ENCODE measurements at places on chromosomes 2 and 18.

- DNase-seq: no peak
Measured at GRCh38 chr2:184597571-184597991, 748 bp upstream of the ZNF804A start.

DNA sequence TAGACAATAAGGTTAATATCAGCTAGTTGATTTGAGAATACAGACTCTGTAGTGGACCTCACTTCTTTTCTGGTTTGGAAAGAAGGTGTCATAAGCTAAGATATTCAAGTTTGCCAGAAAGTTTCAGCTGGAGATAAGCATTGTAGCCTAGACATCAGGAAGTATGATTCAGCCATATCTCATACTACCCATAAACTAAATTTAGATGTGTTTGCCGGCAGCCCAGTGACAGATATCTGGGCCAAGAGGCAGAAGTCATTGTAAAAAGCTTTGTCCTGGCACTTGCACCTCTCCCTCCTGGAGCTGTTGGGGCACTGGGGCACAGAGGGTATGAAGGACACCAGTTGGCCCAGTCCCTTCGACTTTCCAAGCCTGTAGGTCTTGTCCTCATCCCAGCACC, 128.0 kb downstream of the EPHA4 start:
- no peak for DNase-seq

DNA sequence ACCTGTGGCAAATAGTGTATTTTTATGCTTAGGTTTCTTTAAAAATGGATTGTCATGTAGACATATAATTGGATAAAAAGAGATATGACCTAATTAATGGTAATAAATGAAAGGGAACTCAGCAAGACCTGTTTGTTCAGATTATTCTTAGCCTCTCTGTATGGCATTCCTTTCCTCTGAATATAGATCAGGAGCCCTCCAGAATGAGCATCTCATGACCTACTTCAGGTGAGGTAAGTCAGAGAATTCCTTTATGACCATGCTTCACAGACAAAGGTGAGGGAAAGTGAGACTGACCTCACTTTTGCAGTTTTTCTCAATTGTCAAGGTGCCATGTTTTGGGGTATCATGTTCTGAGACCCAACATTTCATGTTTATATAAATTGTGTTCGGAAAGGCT, 1744.3 kb upstream of the PIK3C3 start:
- DNase-seq: no peak

GRCh38 chr2:159234868-159235267, 51.6 kb downstream of the WDSUB1 start:
- DNase-seq: no peak

GRCh38 chr2:187554011-187554703, at the start of gene TFPI:
TFPI (minus strand) TSS chr2:187554435; CDS start chr2:187503768, 50,667 bp downstream.
- DNase-seq: no peak

DNA sequence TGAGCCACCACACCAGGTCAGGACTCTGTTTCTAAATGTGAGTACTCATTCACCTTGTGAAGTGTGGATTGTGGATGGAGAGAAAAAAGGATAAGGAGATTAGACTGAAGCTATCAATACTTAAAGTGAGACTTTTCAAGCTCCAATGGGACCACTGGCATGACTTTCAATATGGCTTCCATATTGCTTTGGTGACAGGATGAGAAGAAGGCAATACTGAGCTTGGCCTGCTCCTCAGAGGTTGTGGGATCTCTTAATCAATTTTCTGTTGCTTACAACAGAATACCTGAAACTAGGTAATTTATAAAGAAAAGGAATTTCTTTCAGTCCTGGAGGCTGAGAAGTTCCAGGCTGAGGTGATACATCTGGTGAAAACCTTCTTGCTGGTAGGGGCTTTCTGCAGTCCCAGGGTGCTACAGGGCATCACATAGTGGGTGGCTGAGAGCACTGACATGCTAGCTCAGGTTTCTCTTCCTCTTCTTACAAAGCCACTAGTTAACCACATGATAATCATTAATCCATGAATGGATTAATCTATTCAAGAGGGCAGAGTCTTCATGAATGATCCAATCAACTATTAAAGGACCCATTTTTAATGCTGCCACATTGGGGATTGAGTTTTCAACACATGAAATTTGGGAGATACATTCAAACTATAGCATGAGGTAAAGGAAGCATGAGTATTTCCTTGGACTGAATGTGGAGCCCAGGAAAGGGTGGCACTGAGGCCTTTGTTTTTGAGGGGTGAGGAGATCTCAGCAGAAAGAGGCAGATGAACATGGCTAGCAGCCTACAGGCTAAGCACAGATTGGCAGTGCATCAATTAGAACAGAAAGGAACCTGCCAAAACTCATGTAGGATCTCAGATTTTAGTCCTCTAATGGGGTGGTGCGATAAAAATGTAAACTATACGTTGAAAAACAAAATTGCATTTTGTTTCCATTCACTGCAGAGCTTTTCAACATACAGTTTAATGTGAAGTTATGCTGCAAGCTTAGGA, 274.5 kb downstream of the PIK3C3 start:
- DNase-seq: no peak

DNA sequence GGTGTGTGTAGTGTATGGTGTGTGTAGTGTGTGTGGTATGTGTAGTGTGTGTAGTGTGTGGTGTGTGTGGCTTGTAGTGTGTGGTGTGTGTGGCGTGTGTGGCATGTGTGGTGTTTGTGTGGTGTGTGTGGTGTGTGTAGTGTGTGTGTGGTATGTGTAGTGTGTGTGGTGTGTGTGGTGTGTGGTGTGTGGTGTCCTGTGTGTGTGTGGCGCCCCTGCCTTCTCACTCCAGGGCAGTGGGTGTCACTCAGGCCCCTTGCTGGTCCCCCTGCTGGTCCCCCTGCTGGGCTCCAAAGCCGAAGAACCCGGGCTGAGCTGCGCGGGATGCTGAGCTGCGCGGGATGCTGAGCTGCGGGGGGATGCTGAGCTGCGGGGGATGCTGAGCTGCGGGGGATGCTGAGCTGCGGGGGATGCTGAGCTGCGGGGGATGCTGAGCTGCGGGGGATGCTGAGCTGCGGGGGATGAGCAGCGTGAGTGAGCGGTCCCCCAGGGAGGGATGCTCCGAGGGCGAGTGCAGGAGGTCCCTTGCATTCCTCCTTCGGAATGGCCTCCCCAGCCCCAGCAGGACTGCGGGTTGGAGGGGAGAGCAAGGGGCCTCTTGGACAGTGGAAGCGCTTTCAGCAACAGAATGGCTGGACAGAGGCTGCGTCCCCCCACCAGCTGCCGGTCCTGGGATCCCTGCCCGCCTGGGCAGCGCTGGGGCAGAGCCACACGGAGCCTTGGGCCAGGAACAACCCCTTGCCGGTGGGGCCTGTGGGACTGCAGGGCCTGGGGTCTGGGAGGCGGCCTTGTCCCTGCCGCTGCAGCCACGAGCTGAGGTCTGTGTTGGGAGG, 3.4 kb upstream of the RTP5 start:
- no peak for DNase-seq

DNA sequence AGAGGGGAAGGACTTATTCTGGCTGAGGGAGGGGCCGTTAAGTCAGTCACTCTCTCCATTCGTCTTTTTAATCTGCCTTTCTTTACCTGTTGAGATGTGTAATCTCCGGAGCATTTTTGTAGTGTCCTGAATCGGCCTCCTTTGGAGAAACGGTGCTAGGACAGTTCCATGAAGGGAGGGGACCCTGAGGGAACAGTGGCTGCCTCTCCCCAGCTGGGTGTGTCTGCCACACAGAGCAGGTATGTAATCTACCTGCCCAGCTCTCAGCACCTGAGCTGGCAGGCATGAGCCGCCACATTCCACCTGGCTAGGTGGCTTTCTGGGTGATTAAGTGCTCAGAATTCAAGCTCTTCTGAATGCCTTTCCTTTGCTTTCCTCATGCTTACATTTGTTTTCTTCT, 131.2 kb downstream of the WDSUB1 start:
- no peak for DNase-seq

- DNase-seq: no peak
Measured at GRCh38 chr2:30448308-30448707, 1.3 kb downstream of the LCLAT1 start.

DNA sequence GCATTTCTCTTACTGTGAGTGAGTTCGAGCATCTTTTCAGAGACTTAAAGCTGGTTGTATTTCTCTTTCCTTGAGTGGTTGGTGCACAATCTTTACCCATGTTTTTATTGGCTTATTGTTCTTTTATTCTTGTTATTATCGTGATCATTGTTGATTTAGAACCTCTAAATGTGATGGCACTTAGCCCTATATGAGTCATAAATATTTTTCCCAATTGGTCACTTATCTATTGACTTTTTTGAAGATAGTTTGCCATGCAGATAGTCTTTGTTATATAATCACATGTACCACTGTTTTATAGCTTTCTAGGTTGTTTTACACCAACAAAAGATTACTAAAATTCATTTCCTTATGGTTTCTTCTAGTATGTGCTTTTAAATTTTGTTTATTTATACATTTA, 141.6 kb upstream of the MSH6 start:
- DNase-seq: no peak

DNA sequence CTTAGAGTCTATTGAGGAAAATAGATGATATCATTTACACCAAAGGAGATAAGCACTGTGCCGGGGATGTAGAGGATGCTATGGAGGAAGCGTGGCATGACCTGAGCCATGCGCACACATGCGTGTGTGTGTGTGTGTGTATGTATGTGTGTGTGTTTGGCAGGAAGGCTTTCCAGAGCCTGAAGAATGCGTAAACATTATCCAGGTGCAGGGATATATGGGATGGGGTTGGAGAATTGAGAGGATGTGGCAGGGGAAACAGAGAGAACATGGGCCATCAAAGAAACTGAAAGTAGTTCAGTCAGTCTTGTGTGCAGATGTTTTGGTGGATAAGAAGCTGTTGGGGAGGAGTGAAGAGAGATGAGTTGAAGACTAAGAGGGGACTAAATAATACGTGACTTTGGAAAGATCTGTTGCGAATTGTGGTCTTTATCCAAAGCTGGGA, 9.3 kb upstream of the STAT1 start:
- DNase-seq: no peak

GRCh38 chr2:9694661-9695234, 64.0 kb upstream of the YWHAQ start:
- DNase-seq: no peak

GRCh38 chr2:172819943-172820342, 84.3 kb downstream of the RAPGEF4 start:
- no peak for DNase-seq

GRCh38 chr18:24204904-24205303, 66.0 kb downstream of the CABYR start:
- no peak for DNase-seq

DNA sequence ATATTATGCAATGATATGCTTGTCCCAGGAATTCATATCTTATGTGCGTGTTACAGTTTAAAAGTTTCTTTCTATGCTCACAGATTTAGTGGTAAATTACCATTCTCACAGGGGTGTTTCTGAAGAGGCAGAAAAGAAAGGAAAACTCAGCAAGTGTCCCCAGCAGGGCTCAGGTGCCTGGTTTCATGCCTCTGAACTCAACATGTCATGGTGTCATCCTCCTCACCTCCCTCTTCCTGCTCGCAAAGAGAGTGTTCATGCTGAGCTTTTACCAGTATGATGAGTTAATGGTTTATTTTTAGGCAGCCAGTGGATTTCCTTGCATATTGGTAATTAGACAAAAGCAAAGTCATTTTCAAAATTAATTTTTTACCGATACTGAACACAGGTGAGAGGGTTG, 492.9 kb upstream of the ZEB2 start:
- DNase-seq: no peak

- DNase-seq: no peak
Measured at GRCh38 chr2:26114151-26114550, 58.7 kb upstream of the GAREM2 start.

GRCh38 chr2:15973481-15974401, 33.4 kb downstream of the MYCN start:
- DNase-seq: no peak

DNA sequence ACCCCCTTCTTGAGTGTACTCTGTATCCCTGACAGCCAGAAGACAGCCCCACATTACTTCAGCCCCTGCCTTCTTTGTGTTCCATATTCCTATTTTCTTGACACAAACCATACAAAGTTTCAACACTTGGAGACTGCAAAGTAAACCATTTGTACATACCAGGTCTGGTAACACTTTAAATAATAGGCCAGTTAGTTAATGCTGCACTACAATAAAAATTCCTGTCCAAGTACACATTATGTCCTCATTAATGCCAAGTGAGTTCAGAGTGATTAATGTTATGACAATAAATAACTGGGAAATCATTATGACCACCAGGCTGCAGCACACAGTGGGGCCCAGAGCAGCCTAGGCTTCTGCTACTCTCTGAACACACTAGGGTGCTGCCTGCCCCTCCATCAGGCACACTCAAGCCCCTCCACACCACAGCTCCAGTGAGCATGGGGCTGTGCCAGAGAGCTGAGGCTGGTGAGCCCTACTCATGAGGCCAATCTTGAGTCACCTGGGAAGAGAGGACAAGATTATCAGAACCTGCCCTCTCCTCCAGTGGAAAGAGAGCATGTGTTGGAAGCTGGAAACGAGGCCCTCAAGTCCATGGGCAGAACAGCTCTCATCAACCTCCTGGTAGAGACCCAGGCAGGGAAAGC, 138.7 kb downstream of the TTC32 start:
- DNase-seq: no peak

DNA sequence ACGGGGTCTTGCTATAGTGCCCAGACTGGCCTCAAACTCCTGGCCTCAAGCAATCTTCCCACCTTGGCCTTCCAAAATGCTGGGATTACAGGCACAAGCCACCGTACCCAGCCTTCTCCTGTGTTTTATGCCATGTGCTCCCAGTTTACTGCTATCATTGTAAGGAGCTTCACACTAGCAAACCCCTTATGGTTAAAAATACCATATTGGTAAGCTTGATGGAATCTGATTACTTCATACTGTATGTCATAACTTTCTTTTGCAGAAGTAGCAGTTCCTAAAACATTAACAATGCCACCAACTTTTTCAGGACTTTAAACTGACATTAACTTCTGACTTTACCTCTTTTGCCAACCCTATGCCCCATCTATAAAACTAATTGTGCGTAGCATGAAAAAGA, 36.2 kb downstream of the HAT1 start:
- no peak for DNase-seq

GRCh38 chr18:50284255-50284885, 3.0 kb upstream of the MBD1 start:
- no peak for DNase-seq

- no peak for DNase-seq
Measured at GRCh38 chr2:40160751-40161218, 291.1 kb downstream of the SLC8A1 start.

DNA sequence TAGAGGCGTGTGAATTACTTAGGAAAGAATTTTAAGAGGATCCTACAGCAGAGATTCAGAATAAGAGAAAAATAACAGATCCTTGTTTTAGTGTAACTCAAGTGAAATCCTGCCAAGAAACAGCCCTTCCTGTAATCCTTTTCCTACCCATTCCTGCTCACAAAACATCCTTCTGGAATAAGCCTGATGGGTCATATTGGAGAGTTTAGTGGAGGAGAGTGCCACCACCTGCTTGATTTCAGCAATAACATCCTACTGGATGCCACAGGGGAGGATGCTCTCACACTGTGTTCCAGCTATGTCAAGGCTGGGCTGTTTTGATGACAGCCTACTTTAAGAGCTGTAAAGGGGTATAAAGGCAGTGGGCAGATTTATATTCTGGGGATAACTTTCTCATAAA, 54.8 kb upstream of the CCDC178 start:
- no peak for DNase-seq

DNA sequence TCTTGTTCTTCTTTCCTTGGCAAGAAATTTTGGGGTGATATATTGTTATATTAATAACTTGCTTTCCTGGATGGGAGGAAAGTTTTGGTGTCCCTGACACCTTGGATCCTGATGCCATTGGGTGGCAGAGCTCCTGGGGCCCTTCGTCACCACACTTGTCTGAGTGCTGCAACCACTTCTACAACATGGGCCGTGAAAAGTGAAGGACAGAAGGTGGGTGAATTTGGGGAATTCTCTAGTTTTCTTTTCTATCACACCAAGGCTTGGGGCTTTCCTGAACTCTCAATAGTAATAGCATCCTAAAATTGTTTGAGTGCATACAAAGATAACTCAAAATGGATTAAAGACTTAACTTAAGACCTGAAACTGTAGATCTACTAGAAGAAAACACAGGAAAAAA, 10.0 kb downstream of the ACOXL start:
- DNase-seq: no peak
